Pulmonary artery endothelial cell (primary cell): ENCODE measurements at places on chromosomes 5 and 9.

DNA sequence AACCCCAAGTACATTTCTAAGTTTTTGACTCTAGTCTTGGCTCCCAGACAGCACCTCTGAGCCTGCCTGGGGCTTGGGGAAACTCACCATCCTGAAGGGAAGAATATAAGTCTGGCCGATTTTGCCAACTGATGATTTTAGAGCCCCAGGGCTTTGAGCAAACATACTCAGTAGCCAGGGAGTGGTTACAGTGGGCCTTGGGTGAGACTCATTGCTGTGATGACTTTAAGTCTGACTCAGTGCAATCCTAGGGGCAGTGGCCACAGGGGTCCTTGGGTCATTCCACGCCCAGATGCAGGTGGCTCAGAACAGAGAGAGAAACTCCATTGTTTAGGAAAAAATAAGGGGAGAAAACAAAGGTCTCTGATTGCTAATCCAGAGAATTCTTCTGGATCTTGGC, 312.0 kb upstream of the EDIL3 start:
- no peak for DNase-seq

- DNase-seq: no peak
These were observed 135.5 kb downstream of the BNC2 start for GRCh38 chr9:16735001-16735400.

DNA sequence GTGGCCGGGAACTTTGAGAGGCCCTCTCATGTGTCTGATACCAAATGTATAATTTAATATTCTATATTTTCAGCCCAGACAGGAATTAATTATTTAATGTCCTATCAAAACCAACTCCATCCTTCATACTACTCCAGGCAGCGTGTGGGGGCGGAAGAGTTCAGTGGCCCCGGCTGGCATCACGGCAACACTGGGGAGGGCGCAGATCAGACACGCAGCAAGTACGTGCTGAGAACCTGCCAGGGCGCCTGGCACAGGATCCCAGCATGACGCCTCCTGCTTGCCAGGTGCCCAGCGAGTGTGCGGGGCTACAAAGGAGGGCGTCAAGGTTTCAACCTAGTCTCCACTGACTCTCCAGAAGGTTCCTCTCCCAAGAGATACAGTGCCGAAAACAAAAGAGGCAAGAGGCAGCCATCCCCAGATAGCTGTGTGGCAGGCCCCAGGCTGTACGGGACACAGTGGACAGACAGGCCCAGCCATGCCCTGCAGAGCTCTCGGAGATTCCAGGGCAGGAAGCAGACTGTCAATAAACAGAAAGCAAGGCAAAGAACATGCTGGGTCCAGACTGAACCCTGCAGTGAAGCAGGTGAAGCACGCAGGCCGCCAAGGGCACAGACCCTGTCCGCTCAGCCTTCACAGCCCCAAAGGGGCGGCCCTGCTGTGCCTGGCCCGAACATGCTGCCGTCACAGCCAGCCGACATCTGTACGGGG, 110.3 kb downstream of the VAV2 start:
- no peak for DNase-seq

DNA sequence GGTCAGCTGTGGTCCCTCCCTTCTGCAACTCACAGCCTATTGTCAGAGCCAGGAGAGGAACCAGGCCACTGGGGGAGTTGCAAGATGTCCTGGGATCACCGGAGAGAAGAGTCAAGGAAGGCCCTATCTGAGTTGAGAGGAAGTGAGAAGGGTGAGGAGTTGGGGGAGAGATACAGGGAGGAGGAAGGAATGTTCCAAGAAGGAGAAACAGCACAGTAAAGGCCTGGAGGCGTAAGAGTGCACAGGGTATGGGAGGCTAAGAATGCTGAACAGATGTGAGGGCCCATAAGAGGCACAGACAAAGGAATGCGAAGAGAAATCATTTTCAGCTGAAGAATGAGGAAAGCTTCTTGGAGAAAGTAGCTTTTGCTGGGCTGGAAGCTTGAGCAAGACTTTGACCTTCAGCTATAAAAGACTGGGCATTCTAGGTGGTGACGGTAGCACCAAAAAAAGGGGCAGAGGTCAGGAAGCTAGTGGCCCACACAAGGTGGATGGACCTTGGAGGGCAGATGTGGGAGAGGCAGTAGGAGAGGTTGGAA, 21.6 kb upstream of the CSF1R start:
- no peak for DNase-seq

DNA sequence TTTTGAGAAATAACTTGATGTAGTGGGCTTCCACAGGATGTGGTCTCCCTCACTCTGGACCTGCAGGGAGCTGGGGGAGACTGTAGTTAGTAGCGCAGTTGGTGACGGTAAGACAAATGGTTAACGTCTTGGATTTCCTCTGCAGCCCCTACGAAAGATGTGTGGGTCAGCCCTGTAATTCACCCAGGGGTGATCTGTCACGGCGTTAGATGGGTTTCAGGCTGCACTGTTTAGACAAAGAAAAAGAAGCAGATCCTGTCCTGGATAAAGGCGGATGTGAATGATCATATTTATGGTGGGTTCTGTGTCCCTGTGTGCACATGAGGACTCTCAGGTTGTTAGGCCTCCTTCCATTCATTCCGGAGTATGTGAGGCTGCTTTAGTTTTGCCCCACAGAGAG, 142.0 kb upstream of the SLC28A3 start:
- DNase-seq: no peak

DNA sequence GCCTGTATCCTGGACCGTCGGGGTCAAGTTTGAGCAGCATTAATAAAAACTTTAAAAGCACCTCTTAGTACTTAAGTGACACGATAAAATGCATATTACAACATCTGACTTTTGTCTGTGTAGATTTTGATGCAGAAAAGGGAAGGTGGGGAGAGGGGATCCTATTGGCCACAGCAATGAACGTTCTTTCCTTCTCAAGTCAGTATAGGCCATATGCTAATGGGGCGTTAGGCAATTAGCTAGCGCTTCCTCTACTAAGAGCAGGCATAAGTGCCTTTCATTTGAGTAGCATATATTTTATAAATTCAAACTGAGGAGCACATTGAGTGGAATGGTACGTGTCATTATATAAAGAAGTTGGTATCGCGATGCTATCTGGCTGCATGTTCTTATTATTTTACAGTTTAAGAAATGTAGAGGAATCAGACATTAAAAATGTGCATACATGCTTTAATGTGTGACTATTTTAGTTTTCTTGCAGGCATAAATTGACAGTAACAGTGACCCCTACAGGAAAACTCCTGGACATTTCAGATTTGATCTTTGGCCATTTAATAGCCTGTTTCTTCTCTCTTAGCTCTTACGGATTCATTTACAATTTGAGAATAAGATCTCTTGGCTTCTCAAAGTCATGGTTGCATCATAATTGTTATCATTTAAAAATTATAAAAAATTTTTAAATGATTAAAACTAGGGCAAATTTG, 1.1 kb upstream of the GNA14 start:
- no peak for DNase-seq

DNA sequence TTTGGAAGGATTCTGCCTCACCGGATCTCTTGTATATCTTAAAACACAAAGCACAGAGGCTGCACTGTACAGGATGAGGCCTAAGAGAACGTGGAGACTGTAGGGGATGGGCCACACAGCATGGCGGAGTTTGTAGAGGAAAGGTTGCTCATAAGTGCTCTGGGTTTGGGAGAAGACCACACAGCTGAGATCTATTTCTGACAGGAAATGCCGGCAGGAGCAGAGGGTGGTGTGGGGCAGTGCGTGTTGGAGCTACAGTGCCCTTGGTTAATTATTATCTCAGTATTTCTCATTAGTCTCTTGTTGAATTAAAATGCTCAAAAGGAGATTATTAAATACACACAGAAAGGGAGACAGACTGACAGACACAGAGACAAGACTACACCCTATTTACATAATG, 9.6 kb downstream of the PALM2AKAP2 start:
- DNase-seq: no peak

- no peak for DNase-seq
These were observed 267.4 kb downstream of the CHSY3 start for GRCh38 chr5:130171699-130172098.

DNA sequence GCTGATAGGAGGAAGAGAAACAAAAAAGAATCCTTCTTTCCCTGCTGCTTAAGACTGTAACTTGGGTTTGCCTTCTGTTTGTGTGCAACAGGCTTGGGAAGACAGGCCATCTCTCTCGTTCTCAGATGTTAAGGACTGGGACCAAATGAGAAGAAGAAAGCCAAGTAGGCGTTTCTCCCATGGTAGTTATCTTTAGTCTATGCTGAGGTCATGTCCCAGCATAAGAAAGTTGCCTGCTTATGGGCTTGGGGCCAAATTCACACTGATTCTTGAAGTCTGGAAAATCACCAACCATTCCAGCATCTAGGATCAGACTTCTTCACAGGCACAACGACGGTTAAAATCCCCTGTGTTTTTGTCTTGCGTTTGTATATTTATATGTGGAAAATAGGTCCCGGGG, 44.2 kb upstream of the PALM2AKAP2 start:
- no peak for DNase-seq

GRCh38 chr5:22835686-22836085, 17.5 kb downstream of the CDH12 start:
- no peak for DNase-seq

GRCh38 chr9:114432323-114433067, 44.7 kb upstream of the AKNA start:
- DNase-seq: no peak

DNA sequence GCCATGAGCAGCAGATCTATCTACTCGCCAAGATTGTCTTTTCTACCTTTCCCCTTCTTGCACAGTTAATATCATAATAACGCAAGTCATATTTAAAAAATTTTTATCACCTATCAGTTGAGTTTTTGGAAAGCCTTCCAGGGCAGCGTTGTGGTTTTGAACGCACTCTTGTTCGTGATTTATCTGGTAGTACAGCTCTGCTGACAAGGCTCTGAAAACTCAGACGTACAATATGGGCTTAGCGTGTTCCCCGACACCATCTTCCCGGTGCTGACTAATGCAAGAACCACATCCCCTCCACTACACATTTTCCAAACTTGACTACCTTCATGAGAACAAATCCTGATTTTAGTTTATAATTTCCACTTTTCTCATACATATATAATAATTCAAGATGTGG, 1.6 kb upstream of the NFIL3 start:
- no peak for DNase-seq

- no peak for DNase-seq
These were observed 58.7 kb downstream of the NSUN2 start for GRCh38 chr5:6574111-6574510.
